ENCODE measurements at places on chromosomes 16 and 17.
A peak's percentile ranks its signal among the peaks of the same experiment; 100 is the strongest.

GRCh38 chr17:19538095-19539039 lies 4.7 kb downstream of the SLC47A1 start:
- DNase-seq: no peak

DNA sequence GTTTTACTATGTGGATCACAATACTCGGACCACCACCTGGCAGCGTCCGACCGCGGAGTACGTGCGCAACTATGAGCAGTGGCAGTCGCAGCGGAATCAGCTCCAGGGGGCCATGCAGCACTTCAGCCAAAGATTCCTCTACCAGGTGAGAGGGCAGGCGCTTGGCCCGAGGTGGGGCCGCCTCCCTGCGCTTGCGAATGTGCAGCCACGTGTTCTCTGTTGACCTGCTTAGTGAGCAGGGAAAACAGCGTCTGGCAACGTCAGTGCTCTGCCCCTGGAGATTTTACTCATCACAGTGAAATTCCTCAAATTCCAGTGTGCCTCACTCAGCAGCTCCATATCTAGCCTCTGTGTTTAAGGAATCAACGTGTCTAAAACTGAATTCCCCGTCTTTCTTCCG lies 33.4 kb upstream of the CLEC18A start:
- no peak for DNase-seq

- DNase-seq: peak; percentile 11
Observed at GRCh38 chr17:67055041-67055443, 10.7 kb downstream of the CACNG1 start.

GRCh38 chr17:80950466-80951120 lies 41.0 kb upstream of the CHMP6 start:
- no peak for DNase-seq

GRCh38 chr16:56356276-56357240 lies 68.8 kb downstream of the AMFR start:
- peak; percentile 70 for DNase-seq

DNA sequence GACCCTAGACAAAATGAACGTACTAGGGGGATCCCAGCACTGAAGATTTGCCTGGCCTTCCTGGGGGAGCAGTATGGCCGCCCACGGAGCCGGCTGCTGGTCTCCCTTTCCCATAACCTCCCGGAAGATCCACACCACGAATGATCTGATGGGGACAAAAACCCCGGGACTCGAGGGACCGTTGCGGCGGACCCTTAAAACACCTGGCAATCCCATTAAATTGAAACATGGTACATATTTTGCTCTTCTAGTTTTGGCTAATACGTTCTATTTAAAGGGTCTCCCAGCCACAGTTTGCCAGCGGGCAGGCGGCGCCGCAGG lies 45.2 kb upstream of the LCMT1 start:
- DNase-seq: no peak

GRCh38 chr17:9880582-9880999 lies 24.5 kb downstream of the RCVRN start:
- DNase-seq: no peak
